T47D (cell line): ENCODE measurements at places on chromosomes 11 and 22.

GRCh38 chr22:28348613-28349609 is 330.7 kb downstream of the TTC28 start:
- DNase-seq: no peak

GRCh38 chr11:60018058-60018457 is 1.1 kb downstream of the OOSP4B start:
- no peak for DNase-seq

DNA sequence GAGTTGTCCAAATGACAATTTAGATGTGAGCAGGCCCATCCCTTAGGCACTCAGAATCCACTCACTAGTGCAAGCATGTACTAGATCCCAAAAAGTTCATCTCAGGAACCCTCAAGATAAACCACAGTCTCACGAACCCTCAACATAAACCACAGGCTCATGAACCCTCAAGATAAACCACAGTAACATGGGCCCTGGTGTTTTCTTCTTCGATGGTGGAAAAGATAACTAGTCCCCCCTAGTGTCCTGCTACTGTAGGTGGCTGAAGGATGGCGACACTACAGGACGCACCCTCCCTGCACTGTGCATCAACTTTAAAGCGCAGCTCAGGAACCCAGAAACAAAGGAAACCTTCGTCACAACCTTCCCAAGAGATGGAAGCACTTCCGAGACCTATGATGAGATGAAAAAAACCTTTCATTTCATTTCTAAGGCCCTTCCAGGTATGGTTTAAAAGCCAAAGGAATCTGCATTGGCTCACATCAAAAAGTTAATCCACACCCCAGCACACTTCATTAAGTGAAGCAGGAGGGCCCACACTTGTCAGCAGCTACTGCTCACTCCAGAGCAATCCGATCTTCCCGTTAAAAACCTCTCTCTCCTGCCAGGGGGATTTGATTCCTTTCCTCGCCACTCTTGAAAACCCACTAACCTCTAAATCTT is 2.4 kb downstream of the LARGE1 start:
- no peak for DNase-seq

DNA sequence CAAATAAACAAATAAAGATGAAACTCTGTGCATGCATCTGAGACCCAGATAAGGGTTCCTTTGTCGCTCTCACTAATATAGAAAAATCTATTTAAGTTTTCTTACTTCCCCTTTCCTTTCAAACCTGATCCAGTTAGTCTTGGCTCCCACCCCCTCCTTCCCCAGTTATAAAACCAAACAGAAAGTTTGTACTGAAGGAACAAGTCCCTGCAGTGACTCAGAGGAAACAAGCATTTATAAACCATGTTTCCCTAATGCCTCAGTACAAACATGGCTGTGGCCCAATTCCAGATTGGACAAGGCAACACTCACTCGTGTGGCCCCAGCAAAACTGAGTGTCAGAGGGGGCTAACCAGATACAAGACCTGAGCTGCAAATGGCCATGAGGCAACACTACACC is 65.5 kb upstream of the ARHGAP20 start:
- DNase-seq: peak; percentile 48

GRCh38 chr22:36351921-36352802 is 35.6 kb downstream of the MYH9 start:
- DNase-seq: peak; percentile 81

GRCh38 chr11:72001834-72002591 is 3.3 kb downstream of the IL18BP start:
- DNase-seq: no peak

- no peak for DNase-seq
These were observed 905 bp upstream of the UCP3 start for GRCh38 chr11:74009675-74010305.

DNA sequence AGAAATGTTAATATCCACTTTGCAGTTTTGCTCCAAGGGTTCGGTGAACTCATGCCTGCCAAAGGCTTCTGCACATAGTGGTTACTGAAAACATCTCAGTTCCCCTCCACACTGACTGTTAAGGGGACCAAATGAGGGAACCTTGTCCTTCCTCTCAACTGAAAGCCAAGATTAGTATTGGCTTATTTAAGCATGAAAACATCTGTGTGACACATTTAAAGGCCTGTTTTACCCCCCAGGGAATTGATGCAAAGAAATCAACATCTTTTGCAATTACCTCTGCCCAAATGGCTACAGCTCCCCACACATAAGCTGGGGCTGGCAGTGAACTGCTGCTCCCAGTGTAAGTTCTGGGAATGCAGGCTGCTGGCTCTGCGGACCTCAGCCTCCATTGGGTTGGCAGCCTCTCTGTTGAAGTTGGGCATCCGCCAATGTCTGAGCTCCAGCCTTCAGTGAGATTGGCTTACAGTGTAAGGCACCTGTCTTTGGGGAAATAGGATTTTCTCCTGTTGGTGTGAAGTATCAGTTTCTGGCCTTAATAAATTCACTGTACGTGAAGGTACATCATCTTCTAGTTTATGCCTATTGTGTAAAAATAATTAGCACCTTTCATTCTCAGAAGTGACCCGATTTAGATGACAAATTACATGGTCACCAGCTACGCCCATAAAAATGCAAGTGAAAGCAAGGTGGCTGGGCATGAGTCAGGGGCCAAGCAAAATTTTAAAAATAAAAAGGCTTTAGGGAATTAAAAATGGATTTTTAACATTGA is 213.4 kb upstream of the SYN3 start:
- DNase-seq: no peak
